ENCODE measurements at places on chromosomes 6 and 20. TPM values are rescaled to one million over a fixed set of nuclear protein-coding genes. Genes with fewer than 3 reads are reported as not detected.

DNA sequence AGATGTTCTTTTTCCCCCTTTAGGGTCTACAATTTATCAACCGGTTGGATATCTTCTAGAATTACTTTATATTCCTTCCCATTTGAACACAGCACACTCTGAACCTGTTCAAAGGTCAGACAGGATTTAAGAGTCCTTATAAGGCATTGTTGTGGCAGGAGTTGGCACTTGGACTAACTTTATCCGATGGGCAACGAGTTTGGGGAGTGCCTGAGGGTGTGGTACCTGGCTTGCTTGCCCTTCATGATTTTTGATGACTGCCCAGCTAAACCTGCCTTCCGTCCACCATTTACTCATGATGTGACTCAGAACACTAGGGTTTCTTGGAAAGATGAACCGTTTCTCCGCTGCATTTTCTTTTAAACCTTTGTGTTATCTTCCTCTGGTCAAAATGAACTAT lies 285.2 kb downstream of the FOXC1 start:
- DNase-seq: no peak

GRCh38 chr6:161238500-161238899 lies 35.4 kb downstream of the AGPAT4 start:
- DNase-seq: no peak

- no peak for DNase-seq
Observed at GRCh38 chr6:4403828-4404227, 268.5 kb upstream of the ECI2 start.

GRCh38 chr6:28105245-28105639 lies 19.2 kb upstream of the ZSCAN16 start:
- DNase-seq: no peak

DNA sequence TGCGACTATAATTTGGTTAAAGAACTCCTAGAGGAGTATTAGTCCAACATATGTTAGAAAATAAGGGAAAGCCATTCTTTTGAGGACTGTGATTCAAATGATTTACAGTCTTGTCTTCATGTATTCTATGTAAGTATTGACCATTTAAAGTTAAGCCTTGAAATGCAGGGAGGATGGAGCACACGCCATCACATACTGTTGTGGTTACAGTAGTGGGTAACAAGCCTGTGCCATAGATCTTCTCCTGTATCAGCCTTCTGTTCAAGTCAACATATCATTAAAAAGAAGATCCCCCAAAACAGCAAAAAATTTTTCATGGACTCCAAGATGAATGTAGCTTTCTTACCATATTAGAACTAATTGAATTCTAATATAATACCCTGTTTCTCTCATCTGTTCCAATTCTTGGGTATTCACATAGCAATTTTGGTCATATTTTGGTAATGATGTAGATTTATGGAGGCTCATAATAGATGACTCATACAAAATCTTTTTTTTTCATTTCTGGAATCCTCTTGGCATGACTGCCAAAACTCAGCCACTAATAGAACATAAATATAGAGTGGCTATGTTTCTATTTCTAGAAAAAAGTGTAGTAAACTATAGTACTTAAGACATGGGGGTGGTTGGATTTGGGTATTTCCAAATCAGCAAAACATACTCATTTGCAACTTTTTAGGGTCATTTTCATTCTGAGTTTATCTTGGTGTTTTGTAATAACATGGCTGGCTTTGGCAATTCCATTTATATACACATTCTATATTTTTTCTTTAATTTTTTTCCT lies 413.5 kb downstream of the BCKDHB start:
- no peak for DNase-seq

- DNase-seq: peak; percentile 84
Observed at GRCh38 chr6:41463062-41463930, 82.9 kb upstream of the FOXP4 start.

DNA sequence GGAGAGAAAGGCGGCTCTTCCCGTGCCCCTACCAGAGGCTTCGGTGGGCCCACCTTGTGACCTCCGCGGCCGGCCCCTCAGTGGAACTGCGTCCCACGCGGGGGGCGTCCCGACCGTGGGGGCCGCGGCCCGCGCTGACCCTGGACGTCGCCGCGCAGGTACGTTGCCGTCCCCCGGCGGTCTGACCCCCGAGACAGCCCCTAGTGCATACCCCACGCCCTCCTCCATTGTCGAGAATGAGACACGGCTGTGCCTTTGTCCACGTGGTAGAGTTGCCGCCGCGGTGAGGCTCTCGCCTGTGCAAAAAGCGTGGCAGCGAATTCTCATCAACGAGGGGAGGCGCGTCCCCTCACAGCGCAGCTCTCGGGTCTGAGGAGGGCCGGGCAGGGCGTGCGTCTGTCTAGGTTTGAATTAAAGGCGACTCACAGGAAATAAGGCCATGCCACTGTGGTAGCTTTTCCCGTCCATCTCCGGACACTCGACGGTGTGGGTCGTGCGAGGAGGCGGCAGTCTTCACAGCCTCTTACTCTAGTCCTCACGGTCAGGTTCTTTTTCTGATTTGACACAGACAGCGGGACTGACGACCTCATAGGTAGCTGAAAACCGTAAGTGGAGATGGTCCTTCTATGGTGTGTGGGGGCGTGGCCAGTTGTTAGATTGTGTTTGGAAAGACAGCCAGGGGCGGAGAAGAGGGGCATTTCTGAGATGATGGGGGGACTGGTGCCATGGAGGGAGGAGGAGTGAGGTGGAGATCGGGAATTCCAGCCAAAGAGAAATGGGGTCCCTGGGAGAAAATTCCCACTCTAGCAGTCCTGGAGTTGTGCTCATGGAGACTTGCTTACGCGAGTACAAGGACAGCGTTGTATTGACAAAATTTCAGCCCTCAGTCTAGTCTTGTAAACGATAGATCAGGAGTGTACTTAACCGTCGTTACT lies 580 bp downstream of the NXT1 start:
- DNase-seq: peak; percentile 90

GRCh38 chr6:37587866-37588734 lies 88.4 kb upstream of the CCDC167 start:
- no peak for DNase-seq

- no peak for DNase-seq
Observed at GRCh38 chr6:163165922-163166321, 248.6 kb upstream of the QKI start.

DNAH8 gene
- total RNA-seq: 0.50 TPM

TGM2 gene
- total RNA-seq: 611 TPM

Data from kidney (tissue), 22 donors.